ENCODE measurements at places on chromosomes 4 and X.

- no peak for DNase-seq
Measured at GRCh38 chr4:45846016-45846415, 277.8 kb downstream of the GABRG1 start.

- no peak for DNase-seq
Measured at GRCh38 chr4:165779950-165780670, 92.9 kb upstream of the TLL1 start.

- DNase-seq = no peak
Measured at GRCh38 chr4:134551348-134551747, 349.8 kb upstream of the PABPC4L start.

GRCh38 chr4:67929426-67929825 is 33.9 kb downstream of the TMPRSS11A start:
- no peak for DNase-seq

DNA sequence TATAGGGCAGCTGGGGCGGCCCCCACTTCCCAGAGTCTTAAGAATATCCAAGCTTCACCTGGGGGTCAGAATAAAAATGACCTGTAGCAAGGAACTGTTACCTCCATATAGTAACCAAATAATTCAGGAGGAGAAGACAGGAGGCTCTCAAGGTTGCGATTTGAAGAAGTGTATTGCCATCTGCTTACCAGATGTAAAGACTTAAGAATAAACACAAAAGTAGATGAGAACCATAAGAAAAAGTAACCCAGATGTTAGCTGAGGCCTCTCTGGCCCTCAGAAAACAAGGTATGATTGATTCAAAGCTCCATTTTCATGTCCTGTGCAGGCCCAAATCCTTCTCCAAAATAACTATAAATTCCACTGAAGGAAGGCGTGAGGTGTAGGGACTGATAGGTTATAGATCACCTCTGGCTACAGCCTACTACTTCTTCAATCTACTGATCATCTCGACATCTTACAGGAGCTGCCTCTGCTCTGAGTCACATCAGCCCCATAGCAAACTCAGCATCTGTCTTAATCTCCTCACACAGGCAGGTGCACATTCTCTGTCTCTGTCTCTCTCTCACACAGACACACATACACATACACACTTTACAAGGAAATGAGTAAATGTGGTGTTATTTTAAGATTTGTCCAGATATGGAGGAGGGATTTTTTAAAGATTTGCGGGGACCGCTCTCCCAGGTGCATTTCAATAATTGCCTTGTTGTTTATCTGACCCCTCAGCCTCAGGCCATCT is 193.9 kb upstream of the EDNRA start:
- no peak for DNase-seq

DNA sequence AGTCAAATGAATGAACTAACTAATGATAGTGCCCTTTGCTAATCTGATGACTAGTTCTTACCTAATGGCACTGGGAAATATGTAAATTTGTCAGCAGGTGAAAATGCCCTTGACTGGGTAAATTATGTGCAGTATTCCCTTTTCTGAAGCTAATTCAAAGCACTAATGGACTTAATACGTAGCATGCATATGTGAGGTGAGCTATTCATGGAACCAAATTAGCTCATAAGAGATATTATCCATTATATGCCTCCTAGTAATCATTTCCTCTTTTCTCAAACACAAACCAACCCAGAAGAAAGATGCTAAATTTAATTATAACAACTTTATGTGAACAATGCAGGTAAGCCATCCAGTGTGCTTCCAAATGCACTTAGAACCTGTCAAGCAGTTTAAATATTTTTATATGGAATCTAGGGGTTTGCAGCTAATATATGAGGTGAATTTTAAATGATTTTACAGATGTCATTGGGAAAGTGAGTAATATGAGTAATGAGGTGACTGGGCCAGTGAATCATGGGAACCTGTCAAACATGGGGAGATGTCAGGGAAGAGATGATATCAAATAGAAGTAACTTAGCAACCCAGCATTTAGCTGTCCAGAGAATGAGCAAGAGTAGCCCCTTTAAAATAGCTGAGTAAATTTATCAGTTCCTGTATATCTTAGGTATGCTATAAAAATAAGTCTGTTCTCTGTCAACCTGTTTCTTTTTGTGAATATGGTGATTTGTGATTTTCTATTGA is 315.0 kb downstream of the AFF2 start:
- DNase-seq = no peak

DNA sequence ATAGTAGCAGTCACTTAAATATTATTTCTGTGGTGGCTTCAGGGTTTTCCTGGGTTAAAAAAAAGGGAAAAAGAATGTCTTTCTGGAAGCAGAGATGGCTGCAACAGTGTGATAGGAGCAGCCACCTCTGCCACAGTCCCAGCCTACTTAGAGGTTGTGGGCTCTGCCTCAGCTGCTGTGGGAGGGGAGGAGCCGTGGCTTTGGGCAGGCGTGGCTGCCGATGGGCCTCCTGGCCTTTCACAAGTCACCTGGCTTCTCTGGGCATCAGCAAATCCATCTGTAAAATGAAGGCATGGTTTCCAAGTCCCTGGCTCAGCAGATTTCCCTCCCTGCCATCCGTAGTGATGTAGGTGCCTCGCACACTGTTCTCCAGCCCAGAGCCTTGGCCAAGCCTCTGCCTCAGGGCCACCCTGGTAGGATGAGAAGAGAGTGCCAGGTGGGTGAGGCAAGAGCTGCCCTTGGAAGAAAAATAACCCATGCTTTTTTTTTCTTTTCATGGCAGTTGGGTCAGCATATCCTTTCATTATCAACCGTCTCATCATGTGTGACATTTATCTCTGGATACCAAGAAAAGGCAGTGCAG is 66.1 kb downstream of the PTTG2 start:
- DNase-seq = no peak

- DNase-seq = peak; percentile 15
Measured at GRCh38 chr4:167622481-167623240, 388.4 kb upstream of the SPOCK3 start.

DNA sequence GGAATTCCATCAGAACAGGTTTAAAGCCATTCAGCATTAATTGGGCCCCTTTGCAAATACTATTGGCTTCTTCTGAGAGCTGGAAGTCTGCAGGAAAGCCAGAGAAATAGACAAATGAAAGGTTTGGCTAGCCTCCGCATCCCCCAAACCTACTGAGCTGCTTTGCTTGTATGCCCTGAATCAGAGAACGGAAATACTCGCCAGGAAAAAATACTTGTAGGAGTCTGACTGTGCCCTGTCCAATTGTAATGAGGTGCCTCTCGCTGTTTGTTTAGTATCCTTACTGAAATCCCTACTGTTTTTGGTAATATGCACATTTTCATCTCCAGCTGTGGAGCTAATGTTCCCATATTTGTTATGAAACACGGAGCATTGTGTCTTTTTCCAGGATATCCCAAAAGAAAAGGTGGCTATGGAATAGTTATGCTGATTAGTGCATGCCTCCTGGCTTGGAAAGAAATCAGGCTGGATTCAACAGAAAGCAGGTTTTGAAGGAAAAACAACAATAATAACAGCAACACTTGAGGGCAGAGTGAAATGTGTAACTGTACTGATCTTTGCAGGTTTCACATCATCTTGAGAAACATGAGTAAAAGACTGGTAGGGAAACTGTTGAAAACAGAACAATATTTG is 50.7 kb upstream of the NLGN4X start:
- no peak for DNase-seq

DNA sequence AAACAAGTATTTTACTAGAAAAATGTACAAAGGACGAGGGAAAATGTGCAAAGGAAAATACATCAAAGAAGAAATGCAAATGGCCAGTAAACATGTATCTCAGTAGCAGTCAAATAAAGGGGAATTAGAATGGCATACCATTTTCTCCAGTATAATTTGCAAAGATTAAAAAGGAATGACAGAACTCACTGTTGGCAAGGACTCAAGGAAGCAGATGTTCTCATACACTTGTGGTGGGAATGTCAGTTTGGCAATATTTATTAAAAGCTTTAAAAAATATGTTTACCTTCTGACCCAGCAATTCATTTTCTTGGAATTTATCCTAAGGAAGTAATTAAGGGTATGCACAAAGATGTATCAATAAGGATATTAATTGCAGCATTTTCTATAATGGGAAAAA is 7.6 kb downstream of the CLCN5 start:
- no peak for DNase-seq

DNA sequence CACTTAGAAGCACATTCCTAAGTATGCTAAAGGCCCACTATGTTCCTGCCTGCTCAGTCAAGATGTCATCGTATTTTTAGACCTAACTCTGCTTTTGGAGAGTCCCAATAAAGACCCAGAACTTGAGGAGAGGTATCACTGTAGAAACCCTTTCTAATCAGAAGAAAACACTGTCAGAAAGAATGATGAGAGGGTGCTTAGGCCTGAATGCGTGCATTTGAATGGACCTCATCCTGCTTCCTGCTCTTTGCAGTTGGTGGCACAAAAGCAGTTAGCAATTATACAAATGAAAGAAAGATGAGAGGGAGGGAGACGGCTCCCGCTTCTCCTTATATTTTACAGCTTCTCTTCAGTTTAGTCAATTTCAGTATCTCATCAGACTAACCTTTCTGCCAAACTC is 987.2 kb downstream of the CCSER1 start:
- DNase-seq = no peak

- DNase-seq = no peak
Measured at GRCh38 chr4:142110136-142110535, 473.8 kb downstream of the IL15 start.

DNA sequence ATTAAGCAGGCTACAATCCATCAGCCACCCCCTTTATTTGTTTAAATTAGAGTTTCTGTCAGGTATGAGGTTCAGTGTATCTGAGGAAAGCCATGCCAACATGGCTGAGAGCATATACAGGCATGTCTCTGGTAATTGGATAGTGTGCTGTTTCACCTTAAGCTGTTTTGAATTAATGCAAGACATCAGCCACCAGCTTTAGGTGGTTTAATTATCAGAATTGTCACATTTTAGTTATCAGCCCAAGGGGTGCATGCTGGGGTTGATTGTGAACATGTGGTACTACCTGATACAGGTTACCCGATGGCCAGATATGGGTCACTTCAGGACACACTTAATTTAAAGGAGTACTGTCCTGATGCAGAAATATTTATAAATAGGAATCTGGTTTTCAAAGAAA is 353.2 kb upstream of the TENM3 start:
- no peak for DNase-seq

- no peak for DNase-seq
Measured at GRCh38 chr4:151576627-151577026, 167.7 kb downstream of the FHIP1A start.

- no peak for DNase-seq
Measured at GRCh38 chr4:150826306-150826705, 188.8 kb downstream of the LRBA start.

DNA sequence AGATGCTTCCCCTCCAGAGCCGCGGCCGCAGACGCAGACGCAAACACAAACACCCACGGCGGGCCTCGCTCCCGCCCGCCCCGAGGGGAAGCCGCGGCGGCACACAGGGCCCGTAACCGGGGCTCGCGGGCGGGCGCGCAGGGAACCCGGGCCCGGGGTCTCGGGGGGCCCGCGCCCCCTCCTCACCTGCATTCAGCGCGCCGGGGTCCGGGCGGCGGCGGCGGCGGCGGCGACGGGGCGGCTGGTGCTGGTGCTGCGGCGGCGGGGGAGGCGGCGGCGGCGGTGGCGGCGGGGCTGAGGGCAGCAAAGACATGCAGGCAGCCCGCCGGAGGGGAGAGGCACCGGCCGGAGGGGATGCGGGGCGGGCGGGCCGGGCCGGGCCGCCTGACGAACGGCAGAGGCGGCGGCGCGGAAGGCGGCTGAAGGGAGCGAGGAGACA is 255 bp upstream of the CNOT6L start:
- no peak for DNase-seq

DNA sequence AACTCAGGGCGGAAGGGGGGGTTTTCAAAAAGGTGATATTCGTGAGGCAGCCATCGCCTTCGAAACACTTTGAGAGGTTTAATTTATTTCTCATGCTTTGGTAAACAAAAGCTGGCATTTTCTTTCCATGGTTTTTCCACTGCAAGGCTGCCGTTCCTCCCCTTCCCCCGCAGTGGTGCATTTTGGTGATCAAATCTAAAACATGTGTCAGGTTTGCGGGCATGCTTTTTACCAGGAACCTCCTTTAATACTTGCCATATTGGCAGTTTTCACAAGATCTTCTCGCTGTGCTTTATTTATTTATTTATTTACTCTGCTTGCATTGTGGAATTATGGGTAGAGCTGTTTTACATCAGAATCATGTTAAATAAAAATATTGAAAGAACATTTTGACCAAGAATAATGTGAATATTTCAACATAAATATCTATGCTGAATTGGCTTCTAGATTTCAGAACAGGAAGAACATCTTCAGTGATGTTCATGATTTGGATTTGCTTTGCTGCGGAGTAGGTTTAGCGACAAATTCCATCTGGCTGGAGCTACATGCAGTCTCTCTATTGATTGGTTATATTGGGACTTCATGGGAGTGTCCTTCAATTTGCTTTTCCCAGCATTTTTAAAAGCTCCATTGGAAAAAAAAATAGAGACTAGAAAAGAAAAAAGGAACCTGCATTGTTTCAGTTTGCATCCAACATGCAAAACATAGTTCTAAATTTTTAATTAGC is 54.4 kb downstream of the STOX2 start:
- DNase-seq = peak; percentile 44

GRCh38 chrX:150503898-150504219 is 64.6 kb upstream of the MTM1 start:
- no peak for DNase-seq

- no peak for DNase-seq
Measured at GRCh38 chr4:95758001-95758400, 81.9 kb upstream of the PDHA2 start.

GRCh38 chrX:14798805-14799397 is 74.0 kb downstream of the FANCB start:
- DNase-seq = no peak

GRCh38 chr4:55348466-55348865 is 2.4 kb downstream of the SRD5A3 start:
- no peak for DNase-seq

DNA sequence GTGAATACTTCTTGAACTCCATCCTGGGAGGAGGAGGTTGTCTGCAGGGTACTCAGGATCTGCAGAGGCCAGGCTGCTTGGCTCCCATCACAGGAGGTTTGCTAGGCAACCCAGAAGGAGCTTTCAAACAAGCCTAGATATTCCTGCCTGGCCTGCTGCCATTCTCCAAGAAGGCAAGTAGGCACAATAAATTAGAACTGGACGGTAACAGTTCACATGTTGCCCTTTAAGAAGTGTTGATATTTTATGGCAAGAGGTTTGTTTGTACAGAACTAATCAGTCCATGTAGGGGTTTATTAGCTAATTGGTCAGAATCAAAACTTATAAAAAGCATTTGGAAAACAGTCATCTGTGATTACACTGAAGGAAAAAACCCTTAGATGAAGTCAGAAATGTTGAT is 39.3 kb downstream of the SYNPO2 start:
- peak; percentile 11 for DNase-seq

DNA sequence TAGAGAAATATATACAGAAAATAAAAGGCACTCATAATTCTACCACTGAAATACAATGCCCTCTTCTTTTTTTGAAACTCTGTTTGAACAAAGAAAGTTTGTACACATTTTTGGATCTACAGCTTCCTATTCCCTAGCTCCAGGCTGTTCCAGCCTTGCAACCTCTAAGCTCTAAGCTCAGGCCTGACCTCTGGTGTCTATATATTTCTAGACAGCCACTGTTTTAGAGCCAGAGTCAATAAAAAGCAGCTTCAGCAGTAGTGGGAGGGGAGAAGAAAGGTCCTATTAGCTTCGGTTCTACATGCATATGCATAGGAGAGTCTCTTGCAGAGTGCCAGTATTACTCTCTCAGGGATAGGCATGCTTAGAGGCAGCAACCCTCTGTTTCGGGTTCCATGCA is 39.7 kb downstream of the CLDN2 start:
- no peak for DNase-seq

Data from NCI-H1417 (cell line).